ENCODE measurements at places on chromosomes 4 and X.

GRCh38 chrX:40099055-40099958, 1.5 kb upstream of the BCOR start:
- DNase-seq = peak; percentile 67

DNA sequence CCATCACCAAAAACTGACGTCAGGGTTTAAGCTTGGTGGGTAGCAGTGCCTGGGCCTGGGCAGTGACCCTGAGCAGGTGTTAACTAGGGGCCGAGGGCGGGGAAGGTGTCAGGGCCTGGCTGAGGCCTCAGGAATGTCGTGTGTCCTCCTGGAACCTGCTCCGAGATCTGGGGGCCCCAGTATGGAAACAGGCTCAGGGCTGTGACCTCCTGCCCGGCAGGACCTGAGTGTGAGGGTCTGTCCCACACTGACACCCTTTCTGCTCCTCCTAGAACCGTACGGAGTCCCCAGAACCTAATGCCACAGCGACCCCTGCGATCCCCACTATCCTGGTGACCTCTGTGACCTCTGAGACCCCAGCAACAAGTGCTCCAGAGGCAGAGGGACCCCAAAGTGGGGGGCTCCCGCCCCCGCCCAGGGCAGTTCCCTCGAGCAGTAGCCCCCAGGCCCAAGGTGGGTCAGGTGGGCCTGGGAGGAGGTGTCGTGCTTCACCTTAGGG, 741 bp downstream of the HGFAC start:
- no peak for DNase-seq

GRCh38 chrX:10095698-10096432, 60.9 kb upstream of the CLCN4 start:
- DNase-seq = no peak

DNA sequence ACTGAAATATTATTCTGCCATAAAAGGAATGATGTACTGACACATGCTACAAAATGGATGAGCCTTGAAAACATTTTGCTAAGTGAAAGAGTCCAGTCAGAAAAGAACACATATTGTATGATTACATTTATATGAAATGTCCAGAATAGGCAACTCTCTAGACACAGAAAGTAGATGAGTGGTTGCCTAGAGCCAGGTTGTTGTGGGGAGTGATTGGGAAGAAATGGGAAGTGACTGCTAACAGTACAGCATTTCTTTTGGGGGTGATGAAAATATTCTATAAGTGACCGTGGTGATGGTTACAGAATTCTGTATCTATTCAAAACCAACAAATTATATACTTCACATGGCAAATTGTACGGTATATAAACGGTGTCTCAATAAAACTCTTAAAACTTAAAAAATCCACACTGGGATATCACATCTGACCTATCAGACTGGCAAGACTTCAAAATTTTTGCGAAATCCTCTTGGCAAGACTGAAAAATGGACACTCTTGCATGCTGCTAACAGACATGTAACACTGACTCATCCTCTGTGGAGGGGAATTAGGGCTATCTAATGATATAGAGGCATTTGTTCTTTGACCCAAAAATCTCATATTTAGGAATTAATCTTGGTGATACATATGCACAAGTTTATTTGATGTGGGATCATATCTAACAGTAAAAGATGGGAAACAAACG, 71.8 kb downstream of the FAM13A start:
- DNase-seq = no peak

GRCh38 chr4:115149106-115149505, 35.7 kb upstream of the NDST4 start:
- no peak for DNase-seq

GRCh38 chr4:133711817-133712216, 489.8 kb downstream of the PABPC4L start:
- DNase-seq = no peak

DNA sequence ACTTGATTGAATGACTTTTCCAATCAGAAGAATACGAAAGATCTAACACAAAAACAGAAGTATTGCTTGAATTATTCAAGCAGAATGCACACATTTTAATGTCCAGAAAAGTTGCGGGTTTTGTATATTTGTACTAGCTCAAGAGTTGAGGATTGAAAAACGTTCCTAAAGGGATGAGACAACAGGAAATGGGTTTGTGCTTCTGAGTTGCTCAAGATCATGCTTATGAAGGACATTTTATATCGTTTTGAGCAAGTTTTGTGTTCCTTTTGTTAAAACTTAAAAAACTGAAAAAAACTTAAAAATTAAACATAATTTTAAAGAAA, 353 bp upstream of the SMIM10 start:
- DNase-seq = no peak

- no peak for DNase-seq
Observed at GRCh38 chr4:15161439-15161838, 159.2 kb downstream of the CPEB2 start.

- no peak for DNase-seq
Observed at GRCh38 chr4:6858997-6859396, 50.6 kb upstream of the TBC1D14 start.

DNA sequence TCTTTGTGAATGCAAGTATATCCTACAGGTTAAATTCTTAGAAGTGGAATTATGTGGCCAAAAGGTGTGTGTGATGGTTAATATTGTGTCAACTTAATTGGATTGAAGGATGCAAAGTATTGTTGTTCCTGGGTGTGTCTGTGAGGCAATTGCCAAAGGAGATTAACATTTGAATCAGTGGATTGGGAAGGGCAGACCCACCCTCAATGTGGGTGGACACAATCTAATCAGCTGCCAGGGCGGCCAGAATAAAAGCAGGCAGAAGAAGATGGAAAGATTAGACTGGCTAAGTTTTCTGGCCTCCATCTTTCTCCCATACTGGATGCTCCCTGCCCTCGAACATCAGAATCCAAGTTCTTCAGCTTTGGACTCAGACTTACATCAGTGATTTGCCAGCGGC, 76.2 kb upstream of the GBA3 start:
- DNase-seq = no peak

DNA sequence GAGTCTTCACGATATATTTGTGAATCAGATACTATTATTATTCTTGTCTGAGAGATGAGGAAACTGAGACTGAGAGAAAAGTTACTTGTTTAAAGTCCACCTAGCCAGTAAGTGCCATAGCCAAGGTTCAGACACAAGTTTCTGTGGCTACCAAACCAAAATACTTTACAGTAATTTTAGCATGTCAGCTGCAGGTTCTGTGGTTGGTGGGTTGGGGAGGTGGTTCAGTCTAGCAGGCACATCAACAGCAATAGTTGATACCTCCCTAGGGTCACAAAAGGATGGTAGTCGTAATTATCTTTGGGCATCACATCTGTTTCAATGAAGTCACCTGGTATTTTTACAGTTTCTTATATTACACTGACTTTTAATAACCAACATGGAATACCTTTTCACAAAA, 35.6 kb upstream of the EDA2R start:
- no peak for DNase-seq

DNA sequence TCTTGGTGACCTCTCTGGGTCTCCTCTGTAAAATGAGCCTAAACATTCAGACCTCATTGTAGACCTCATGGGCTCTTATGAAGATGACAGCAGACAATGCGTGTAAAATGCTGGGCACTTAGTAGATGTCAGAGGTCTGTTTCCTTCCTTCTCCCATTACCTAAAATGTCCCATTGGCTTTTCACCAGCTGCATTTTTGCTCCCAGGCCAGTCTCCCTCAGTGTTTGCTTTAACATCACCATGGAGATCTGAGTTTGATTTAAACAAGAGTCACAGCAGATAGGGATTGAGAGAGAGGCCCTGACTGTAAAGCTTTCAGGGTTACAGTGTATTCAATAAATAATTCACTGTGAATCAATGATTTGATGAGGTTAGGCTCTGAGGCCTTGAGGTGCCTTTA, 24.3 kb downstream of the PSAPL1 start:
- DNase-seq = no peak

DNA sequence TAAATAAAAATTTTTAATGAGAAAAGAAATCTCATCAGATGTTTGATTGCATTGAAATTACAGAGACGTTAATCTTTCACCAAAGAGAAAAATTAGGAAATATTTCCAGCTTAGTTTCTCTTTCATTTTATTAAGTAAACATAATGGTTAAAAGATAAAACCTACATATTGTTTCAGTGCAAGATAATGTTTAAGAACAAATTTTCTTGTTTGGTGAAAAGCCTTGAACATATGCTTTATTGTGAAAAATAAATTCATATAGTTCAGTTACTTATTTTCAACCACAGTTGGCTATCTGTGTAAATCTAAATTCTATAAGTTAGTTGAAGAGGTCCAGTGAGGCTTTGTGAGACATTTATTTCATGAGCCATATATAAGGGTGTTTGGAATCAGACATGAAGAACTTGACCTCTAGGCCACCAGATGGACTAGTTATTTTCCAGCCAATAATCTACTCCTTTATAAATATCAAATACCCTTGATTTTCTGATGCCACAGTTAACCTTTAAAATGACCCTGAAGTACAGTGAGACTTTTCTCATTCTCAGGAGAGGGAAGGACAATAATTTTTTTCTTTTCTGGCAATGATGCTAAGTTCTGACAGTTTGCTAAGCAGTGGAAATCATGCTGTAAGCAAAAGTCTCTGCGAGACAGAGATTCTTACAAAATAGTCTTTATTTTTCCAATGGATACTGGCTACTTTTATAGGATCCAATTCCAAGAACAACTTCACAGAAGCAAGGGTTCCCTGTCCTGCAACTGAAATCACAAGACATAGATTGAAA, 2.5 kb downstream of the ARSJ start:
- no peak for DNase-seq

DNA sequence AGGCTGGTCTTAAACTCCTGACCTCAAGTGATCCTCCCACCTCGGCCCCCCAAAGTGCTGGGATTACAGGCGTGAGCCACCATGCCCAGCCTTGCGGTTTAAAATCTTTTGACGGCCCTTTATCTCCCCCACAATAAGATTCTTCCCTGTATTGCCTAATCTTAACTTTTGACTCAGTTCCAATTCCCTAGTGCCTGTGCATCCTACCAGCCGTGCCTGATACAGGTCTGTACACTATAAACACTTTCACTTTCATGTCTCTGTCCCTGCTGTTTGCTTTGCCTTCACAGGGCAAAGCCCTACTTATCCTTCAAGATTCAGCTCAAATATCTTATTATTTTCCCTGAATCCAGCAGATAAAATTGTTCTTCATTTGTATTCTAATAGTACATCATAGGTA, 74.6 kb downstream of the WDR44 start:
- DNase-seq = no peak

- no peak for DNase-seq
Observed at GRCh38 chr4:41108481-41108880, 105.9 kb downstream of the APBB2 start.

GRCh38 chr4:14269824-14270223, 642.3 kb upstream of the BOD1L1 start:
- DNase-seq = peak; percentile 33

DNA sequence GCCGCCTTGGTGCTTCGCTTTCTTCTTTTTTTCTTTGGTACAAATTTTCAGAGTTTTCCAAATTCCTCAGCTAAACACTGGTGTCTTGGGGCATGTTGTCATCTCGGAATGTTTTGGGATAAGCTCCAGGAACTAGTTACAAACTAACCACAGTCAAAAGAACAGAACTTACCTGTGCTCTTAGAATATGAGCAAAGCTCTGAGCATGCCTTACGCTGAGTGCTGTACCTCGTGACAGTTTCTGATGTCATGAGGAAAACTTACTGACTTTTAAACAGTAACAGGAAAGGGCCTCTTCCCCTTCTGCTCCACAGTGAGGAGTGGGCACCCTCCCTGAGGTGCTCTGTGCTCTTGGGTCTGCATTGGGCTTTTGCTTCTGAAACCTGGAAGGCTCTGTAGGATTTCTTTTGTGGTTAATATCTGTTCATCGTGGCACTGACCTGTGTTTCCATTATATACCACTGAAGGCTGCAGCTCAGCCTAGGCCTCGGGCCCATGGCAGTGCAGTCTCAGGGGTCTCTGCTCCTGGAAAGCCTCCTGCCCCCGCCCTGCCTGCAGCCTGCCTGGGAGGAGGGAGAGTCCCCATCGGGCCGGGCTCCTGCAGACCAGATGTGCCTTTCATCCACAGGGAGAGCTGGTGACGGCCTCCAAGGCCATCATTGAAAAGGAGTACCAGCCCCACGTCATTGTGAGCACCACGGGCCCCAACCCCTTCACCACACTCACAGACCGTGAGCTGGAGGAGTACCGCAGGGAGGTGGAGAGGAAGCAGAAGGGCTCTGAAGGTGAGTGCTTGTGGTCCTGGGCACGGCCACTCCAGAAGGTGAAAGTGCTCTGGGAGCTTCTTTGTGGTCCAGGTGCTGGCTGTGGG, 48.7 kb downstream of the NOP14 start:
- no peak for DNase-seq

GRCh38 chrX:110944751-110945675, 149.4 kb upstream of the CHRDL1 start:
- DNase-seq = no peak

DNA sequence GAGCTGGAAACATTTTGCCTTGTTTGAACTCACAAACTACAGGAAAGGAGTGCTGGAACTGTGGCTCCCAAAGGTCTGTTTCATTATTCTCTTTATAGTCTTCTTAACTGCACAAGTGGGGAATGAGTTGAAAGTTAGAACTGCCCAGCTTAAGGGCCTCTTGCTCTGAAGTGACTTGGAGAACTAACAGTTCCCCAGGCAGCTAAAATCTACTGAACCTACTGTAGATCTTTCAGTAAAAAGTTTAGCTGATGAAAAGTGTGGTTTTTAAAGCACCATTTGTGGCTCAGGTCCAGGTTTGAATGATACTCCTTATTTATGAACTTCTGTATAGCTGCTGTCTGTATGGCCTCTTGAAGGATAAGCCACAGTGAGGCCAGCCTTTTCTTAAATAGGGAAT, 353.8 kb downstream of the MAPK10 start:
- DNase-seq = no peak

GRCh38 chr4:188665491-188666457, 526.5 kb downstream of the TRIML1 start:
- DNase-seq = no peak

DNA sequence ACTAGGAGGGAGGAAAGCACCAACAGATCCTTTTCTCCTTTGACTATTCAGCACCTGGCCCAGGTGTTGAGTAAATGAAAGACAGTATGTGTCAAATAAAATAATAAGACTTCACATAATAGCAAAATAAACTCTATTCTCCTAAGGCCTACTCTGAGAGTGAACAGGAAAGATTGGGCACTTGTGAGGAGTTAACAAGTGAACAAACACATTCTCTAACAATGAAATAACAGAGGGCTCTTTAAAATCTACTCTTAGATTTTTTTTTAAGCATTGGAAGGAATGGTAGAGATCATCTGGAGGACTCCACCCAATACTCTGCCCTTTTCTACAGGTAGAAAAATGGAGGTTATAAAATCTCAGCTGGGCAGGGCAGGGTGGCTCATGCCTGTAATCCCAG, 39.1 kb upstream of the NOCT start:
- no peak for DNase-seq

- DNase-seq = no peak
Observed at GRCh38 chr4:86484241-86484640, 109.9 kb upstream of the PTPN13 start.

GRCh38 chrX:40143001-40143400, 45.2 kb upstream of the BCOR start:
- no peak for DNase-seq

Data from CD4-positive, alpha-beta T cell treated with Interferon gamma for 1 hour (primary cell).